ENCODE measurements at places on chromosomes 3 and 15. TPM values are rescaled to one million over a fixed set of nuclear protein-coding genes. Genes with fewer than 3 reads are reported as not detected.

The GOLGA8T gene
- not detected for total RNA-seq

The PLIN1 gene
- total RNA-seq = not detected

The CHAC1 gene
- 55.8 TPM for total RNA-seq

- no peak overlapping the region for H3K27ac ChIP-seq
- H3K4me3 ChIP-seq = no peak overlapping the region
- no peak for DNase-seq
- H3K27me3 ChIP-seq = no peaks in the 10 kb centered on the region
- H3K4me1 ChIP-seq = no peaks in the 10 kb centered on the region
- no peaks in the 10 kb centered on the region for H3K36me3 ChIP-seq
Observed at GRCh38 chr15:99863550-99864198, 130.4 kb upstream of the LYSMD4 start.

- no peaks in the 10 kb centered on the region for H3K4me1 ChIP-seq
- no peak for DNase-seq
- H3K4me3 ChIP-seq = no peak overlapping the region
- no peak overlapping the region for H3K27ac ChIP-seq
- no peaks in the 10 kb centered on the region for H3K36me3 ChIP-seq
- H3K27me3 ChIP-seq = no peaks in the 10 kb centered on the region
Observed at GRCh38 chr3:192641919-192642318, 85.4 kb downstream of the FGF12 start.

- DNase-seq = peak; percentile 77
- H3K4me3 ChIP-seq = no peak overlapping the region
- peaks cover 27% of the 10 kb centered on the region for H3K4me1 ChIP-seq
- no peaks in the 10 kb centered on the region for H3K36me3 ChIP-seq
Observed at GRCh38 chr3:129650256-129650872, 43.9 kb upstream of the PLXND1 start.

DNA sequence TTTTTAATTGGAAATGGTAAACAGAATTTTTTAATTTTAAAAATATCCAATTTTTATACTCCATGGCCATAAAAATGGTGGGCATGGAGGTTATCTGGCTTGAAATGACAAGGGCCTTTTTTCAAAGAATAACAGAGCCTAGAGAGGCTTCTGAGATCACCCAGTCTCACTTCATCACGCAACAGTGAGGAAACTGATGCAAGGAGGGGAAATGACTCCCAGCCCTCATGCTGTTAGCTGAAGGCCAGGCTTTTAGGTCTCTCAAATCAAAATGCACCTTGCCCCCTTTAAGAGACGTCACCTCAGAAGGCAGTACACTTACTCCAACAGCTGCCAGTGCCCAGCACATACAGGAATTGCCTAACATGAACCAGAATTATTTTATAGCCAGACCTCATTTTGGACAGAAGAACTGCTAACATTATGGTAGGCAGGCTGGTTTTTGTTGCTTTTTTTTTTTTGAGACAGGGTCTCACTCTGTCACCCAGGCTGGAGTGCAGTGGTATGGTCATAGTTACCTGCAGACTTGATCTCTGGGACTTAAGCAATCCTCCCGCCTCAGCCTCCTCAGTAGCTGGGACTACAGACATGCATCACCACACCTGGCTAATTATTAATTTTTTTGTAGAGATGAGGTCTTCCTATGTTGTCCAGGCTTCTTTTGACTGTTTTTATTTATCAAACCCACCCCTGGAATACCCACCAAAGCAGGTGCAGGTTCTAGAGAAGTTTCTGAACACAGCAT is 9.1 kb downstream of the RAB43 start:
- no peaks in the 10 kb centered on the region for H3K27me3 ChIP-seq
- DNase-seq = peak; percentile 31
- no peaks in the 10 kb centered on the region for H3K36me3 ChIP-seq
- H3K4me3 ChIP-seq = no peak overlapping the region

- no peaks in the 10 kb centered on the region for H3K27me3 ChIP-seq
- H3K27ac ChIP-seq = no peak overlapping the region
- H3K4me1 ChIP-seq = peaks cover 3% of the 10 kb centered on the region
- no peak overlapping the region for H3K4me3 ChIP-seq
- no peaks in the 10 kb centered on the region for H3K36me3 ChIP-seq
Observed at GRCh38 chr3:46564190-46565021, 1.7 kb downstream of the LRRC2 start.

- H3K27me3 ChIP-seq = no peaks in the 10 kb centered on the region
- H3K4me3 ChIP-seq = no peak overlapping the region
- peak; percentile 54 for DNase-seq
- no peaks in the 10 kb centered on the region for H3K36me3 ChIP-seq
- peaks cover 16% of the 10 kb centered on the region for H3K4me1 ChIP-seq
Observed at GRCh38 chr3:128503164-128503651, 10.2 kb upstream of the GATA2 start.

GRCh38 chr15:77507911-77508310 is 87.2 kb downstream of the HMG20A start:
- no peak for DNase-seq
- no peaks in the 10 kb centered on the region for H3K36me3 ChIP-seq
- H3K4me3 ChIP-seq = no peak overlapping the region

DNA sequence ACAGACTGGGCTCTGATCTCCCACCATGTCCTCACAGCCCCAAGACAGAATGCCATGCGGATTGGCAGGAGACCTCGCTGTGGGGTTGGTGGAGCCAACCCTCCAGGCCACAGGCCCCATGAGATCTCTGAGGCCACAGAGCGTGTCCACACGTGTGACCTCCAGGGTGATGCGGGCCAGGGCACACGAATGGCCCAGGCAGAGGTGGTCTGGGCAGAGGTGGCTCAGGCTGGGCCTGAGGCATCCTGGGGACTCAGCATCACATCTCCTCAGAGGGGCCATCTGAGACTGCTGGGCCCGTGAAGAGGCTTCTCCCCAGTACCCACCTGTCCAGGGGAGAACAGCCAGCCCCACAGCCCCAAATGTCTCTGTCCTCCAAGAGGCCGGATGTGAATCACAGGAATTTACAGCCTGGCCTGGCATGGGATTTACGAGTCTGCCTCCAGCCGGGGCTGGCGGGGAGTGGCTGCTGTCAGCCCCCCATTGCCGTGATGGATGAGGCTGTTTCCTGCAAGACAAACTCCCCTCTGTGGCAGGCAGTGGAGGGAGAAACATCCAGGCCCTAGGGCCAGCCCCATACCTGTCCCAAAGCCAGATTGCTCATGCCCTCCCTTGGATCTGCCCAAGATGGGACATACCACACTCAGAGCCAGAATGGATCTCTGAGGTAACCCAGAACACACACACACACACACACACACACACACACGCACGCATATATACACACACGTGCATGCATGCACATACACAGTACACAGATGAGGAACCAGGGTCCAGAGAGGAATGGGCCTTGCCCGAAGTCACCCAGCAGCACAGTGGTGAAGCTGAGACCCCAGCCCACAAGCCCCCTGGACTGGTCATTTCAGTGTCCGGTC is 208.3 kb downstream of the TBC1D2B start:
- H3K4me3 ChIP-seq = no peak overlapping the region
- no peaks in the 10 kb centered on the region for H3K36me3 ChIP-seq
- H3K27ac ChIP-seq = no peak overlapping the region
- no peaks in the 10 kb centered on the region for H3K27me3 ChIP-seq

GRCh38 chr3:141128126-141128777 is 77.1 kb downstream of the SPSB4 start:
- no peak overlapping the region for H3K4me3 ChIP-seq
- no peaks in the 10 kb centered on the region for H3K4me1 ChIP-seq
- DNase-seq = no peak
- H3K27ac ChIP-seq = no peak overlapping the region
- H3K36me3 ChIP-seq = no peaks in the 10 kb centered on the region

- H3K36me3 ChIP-seq = no peaks in the 10 kb centered on the region
- no peak overlapping the region for H3K4me3 ChIP-seq
- no peak overlapping the region for H3K27ac ChIP-seq
Observed at GRCh38 chr15:33021806-33022389, 172.6 kb downstream of the FMN1 start.

GRCh38 chr3:53182764-53183355 is 21.9 kb downstream of the PRKCD start:
- H3K4me3 ChIP-seq = no peak overlapping the region
- no peaks in the 10 kb centered on the region for H3K4me1 ChIP-seq
- H3K27ac ChIP-seq = no peak overlapping the region
- no peaks in the 10 kb centered on the region for H3K27me3 ChIP-seq

- H3K4me1 ChIP-seq = peaks cover 55% of the 10 kb centered on the region
- no peak overlapping the region for H3K27ac ChIP-seq
- H3K4me3 ChIP-seq = peak overlapping the region; percentile 14
- H3K27me3 ChIP-seq = no peaks in the 10 kb centered on the region
- no peak for DNase-seq
- peaks cover 2% of the 10 kb centered on the region for H3K36me3 ChIP-seq
Observed at GRCh38 chr3:149375501-149376196, 1.8 kb downstream of the TM4SF1 start.
